ENCODE measurements at places on chromosomes 12 and 14.

GRCh38 chr12:119060847-119061796 is 79.8 kb downstream of the SRRM4 start:
- DNase-seq: no peak

DNA sequence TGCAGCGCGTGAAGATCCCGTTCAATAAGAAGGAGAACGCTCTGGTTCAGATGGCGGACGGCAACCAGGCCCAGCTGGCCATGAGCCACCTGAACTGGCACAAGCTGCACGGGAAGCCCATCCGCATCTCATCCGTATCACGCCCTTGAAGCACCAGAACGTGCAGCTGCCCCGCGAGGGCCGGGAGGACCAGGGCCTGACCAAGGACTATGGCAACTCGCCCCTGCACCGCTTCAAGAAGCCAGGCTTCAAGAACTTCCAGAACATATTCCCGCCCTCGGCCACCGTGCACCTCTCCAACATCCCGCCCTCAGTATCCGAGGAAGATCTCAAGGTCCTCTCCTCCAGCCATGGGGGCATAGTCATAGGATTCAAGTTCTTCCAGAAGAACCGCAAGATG is 131.9 kb upstream of the FUT8 start:
- DNase-seq: no peak

DNA sequence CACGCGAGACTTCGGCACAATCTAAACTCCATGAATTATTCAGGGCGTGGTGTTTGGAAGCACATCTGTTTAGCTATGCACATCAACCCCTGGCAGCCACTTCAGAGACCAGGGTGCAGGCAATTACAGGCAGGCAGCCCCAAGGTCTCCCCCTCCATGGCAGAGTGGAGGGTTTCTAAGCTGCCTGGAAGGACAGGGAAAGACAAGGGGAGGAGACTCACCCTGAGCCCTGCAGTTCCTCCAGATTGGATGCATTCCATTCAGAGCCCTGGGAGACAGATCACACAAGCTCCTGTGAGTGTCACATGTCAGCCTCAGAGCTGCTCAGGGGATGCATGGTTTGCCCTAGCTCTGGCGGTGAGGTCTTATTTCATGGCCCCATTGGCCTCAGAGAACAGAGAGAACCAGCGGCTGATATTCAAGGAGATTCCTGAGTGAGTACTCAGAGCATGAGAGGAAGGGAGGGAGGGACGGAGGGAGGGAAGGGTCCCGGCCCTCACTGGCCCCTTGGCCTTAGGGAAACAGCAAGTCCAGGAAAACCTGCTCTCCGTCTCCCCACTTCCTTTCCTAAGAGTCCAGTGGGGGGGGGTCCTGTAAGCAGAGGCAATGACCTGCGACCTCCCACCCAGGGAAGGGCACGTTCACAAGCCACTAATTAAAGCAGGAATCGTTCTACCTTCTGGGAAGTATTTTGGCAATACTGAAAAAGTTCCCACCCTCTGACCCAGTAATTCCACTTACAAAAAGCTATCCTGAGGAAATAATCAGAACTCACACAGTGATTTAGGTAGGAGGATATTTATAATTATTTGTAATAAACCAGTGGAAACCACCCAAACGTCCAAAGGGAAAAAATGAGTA is 55.1 kb downstream of the SSH1 start:
- DNase-seq: no peak

DNA sequence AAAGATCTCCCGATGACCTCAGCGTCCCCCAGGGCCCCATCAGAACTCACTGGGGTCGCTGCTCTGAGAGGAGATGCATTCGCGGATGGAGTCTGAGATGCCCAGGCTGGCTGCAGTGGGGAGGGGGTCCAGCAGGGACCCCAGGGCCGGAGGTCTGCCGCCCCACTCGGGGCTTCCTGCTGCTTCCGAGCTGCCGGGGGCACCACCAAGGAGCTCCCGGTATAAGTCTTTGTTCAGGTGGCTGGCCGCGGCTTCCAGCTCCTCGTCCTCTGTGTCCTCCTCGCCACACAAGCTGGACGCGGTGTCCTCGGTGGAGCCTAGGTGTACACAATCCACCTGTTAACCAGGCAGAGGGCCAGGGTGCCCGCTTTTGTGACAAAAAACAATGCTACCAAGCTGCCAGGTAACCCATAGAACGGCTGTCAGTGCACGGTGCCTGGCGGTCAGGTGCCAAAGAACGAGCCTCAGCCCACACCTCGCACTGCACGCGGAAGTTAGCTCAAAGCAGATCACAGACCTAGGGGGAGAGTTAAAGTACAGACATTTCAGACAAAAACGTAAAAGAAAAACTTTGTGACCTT is 26.6 kb upstream of the BTBD6 start:
- no peak for DNase-seq

DNA sequence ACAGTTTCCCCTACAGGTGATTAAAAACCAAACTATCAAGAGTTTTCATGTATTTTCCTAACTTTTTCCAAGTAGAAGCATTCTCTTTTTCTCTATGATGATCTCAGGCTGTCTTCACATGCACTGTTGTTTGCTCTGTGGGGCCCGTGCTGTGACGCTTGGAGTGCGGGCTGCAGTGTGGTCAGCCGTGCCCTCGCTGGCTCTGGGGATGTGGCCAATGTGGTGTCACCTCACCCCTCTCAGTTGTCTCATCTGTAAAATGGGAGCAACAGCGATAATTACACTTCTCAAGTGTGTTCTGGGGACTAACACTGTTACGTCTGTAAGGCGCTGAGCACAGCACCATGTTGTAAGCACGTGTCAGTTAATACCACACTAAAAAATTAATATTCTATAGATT is 28.6 kb downstream of the DDX51 start:
- DNase-seq: no peak

GRCh38 chr14:104877066-104877805 is 12.2 kb downstream of the CEP170B start:
- DNase-seq: no peak

- no peak for DNase-seq
These were observed 92.0 kb downstream of the FBXL14 start for GRCh38 chr12:1502379-1502720.

- DNase-seq: no peak
These were observed 2.4 kb upstream of the DGLUCY start for GRCh38 chr14:91111443-91111842.

DNA sequence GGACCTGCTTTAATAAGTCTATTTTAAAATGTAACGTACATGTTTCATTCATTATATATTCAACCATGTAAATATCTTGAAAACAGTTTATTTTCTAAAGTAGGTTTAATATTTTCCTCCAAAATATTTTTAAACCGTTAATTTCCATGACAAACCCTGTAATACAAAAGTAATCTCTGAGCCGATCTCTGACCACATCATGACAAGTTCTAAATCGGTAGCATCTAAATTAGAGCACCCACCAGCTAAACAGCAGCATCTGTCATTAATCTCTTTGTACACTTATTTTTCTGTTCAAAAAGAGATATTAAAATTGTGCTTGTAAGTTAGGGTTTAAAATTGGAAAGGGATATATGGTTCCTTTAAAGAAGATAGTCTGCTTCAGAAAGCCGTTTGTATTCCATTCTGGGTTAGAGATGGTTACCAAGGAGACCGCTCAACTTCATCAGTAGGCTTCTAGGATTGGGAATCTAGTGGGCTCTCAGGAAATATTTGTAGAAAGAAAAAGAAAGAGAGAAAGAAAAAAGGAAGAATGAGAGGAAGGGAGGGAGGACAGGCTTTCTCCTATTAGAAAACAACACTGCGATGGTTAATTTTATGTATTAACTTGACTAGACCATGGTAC is 232.5 kb upstream of the FOXN3 start:
- no peak for DNase-seq

DNA sequence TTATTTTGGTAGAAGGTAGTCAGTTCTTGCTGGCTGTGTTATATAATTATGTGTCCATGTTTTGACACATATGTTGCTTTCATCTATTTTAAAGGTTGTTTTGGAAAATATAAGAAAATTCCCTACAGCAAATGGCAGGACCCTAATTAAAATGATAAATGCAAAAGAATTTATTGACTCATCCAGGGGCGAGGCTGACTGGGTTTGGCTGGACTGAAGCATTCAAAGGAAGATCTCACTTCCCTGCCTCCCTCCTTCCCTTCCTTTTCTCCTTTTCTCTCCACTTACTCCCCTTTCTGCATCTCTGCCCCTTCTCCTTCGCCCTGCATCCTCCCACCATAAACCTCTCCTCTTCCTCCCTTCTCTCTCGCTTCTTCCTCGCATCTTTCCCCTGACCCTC is 129.6 kb downstream of the SNAPC1 start:
- no peak for DNase-seq

All from activated CD4-positive, alpha-beta T cell treated with anti-CD3 and anti-CD28 coated beads for 1 hour (primary cell).